AG04450 (cell line): ENCODE measurements at places on chromosomes 5 and 9.

DNA sequence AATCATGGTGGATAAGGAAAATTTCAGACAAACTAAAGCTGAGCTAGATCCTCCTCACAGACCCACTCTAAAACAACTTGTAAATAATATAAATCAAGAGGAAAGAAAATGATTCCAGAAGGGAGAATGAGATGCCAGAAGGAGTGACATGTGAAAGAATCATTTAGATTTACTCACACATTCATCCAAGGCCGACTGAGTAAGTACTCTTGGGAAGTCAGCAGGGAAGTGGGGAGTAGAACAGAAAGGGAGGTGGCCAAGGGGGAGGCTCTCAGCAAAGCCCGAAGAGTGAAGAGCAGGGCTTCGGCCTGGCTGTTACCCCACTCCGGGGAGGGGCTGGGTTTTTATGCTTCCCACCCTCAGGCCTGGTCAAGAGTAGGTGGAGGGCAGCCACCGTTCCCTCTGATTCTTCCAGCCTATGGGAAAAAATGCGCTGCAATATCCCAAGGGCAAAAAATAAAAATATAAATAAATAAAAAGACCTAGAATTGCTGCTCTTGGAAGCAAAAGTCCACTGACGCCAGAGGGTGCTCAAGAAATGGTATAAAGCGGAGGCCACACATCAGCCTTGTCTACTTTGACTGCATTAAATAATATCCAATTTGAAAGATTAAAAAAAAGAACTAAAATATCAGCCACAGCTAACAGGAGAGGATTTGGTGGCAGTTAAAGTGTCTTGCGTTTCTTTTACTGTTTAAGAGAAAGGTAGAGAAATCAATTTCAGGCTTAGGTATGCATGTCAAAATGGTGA, 110.2 kb upstream of the COL5A1 start:
- DNase-seq, result no peak

DNA sequence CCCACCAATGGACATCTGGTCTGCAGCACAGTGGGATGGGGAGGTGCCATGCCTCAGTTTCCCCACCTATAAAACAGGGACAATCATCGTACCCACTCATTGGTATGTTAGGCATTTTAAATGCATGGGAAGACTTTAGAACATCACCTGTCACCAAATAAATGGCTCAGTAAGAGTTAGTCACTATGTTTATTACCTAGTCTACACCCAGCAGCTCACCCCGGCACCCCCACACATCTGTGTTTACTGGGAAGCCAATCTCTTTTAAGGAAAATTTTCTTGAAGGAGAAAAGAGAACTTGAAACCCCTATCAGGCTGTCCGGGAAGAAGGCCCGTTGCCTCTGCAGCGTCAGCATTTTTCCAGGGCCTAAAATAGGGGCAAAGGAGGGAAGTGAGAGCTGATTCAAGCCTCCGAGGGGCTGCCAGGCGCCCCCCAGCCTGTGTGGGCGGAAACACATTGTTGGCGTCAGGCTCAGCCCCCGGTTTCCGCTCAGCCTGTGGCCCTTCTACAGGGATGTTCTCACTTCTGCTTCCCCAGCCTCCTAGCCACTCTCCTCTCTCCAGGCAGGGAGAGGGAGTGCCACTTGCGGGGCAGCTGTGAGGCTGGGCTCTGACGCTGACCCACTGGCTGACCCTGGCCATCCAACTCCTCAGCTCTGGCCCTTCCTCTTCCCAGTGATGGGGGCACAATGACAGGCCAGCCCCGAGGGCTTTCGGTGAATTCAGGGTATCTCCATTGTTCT, 4.6 kb downstream of the CSF1R start:
- DNase-seq, result no peak

GRCh38 chr5:172407241-172407691, 47.1 kb downstream of the SH3PXD2B start:
- no peak for DNase-seq

DNA sequence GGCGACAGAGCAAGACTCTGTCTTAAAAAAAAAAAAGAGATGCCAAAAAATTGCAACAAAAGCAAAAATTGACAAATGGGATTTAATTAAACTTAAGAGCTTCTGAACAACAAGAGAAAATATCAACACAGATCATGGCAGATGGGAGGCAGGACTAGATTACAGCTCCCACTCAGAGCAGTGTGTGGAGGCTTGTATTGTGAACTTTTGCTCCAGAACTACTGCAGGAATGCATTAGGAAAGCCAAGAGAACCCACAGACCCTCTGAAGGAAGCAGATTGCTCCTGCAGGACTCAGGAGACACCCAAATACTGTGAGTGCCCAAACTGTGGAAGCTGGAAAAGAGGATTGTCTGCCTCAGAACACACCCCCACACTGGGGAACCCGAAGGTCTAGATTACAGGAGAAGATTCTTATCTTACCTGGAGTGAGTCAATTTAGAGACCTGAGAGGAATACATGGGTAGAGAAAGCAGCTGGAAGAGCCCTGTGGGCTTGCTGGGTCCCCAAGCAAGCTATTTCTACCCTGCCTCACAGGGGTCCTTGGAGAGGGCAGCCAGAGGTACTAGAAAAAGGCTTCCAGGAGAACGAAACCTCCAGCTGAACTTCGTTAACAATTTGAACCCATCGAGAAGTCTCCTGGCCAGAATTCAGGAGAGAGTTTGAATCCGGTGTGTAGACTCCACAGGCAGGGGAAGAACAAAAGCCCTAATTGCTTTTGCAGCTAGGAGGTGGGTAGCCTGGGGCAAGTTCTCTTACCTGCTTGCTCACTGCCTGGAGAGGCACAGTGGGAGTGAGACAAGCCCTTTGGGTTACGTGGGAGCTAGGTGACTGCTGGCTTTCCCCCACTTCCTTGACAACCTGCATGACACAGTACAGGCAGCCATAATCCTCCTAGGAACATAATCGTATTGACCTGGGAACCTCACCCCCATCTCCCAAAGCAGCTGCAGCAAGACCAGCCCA, 593.4 kb upstream of the RGMB start:
- no peak for DNase-seq

- DNase-seq, result no peak
Measured at GRCh38 chr5:165906871-165907270, 2384.6 kb upstream of the WWC1 start.

- no peak for DNase-seq
Measured at GRCh38 chr5:19918780-19919179, 69.2 kb downstream of the CDH18 start.

GRCh38 chr5:178740921-178741320, 10.5 kb upstream of the ZNF354A start:
- no peak for DNase-seq

- no peak for DNase-seq
Measured at GRCh38 chr9:132728497-132728896, 58.2 kb downstream of the GTF3C4 start.

GRCh38 chr5:150622157-150622556, 18.3 kb upstream of the SYNPO start:
- no peak for DNase-seq

DNA sequence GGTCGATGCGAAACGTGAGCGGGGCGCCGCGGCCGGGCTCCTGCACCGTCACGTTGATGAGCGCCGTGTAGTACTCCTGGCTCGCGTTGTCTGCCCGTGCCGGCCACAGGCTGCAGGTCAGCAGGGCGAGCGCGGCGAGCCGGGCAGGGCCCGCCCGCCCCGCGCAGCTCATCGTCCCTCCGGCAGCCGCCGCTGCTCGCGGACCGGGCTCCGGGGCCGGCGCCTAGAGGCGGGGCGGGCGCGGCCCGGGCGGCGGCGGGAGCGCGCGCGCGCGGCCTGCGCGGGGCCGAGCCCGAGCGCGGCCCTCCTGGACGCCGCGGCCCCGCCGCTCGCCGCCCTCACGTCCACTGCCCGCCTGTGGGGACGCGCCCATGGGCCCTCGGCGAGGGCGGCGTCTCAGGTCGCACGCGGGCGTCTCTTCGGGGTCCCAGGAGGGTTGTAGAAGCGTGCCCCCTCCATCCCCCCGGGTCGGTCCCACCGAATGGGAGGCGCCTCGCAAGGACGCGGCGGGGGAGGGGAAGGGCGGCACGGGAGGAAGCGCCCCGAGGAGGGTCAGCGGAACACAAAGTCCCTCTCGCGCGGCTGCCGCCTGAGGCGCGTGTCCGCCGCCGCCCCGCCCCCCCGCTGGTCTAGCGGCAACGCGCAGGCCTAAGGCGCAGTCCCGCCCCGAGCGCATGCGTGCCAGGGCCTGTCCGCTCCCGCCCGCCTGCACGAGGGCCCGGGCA, at the start of gene RNF130:
RNF130 (minus strand) TSS at position 229 of the 725 bp plus-strand sequence; CDS start at position 172, 57 bp downstream.
- peak; percentile 73 for DNase-seq
